Activated CD8-positive, alpha-beta memory T cell treated with anti-CD3 and anti-CD28 coated beads for 4 hours (primary cell): ENCODE measurements at places on chromosomes 12 and 14.

DNA sequence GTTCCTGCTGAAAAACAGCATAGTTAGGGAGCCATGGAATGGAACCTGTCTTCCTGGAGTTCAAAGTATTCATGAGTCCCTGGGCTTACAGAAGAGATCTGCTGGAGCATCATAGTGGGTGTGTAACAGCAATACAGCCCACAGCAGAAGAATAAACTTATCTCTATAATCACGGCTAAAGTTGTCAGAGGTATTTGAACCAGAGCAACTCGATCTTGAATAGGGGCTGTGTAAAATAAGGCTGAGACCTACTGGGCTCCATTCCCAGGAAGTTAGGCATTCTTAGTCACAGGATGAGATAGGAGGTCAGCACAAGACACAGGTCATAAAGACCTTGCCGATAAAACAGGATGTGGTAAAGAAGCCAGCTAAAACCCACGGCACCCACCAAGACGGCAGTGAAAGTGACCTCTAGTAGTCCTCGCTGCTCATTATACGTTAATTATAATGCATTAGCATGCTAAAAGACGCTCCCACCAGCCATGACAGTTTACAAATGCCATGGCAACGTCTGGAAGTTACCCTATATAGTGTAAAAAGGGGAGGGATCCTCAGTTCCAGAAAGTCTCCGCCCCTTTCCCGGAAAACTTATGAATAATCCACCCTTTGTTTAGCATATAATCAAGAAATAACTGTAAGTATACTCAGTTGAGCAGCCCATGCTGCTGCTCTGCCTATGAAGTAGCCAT lies 223.4 kb downstream of the PCNX1 start:
- no peak for DNase-seq

DNA sequence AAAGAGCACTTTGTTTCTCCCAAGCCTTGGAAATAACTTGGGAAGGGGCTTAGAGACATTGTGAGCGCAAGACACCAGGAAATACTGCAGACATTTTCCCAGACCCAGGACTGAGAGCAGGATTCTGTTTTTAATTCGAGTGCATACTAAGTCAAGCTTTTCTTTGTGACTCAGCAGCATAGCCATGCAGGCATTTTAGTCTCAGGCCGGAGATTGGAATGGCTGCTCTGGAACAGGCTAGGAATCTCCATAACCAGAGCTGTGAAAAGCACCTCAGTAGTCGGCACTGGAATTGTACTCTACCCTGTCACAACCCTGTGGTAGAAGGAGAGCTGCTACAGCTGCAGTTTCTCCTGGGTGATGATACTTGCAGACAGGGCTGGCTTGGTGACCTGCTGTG lies 28.9 kb upstream of the GARIN6 start:
- no peak for DNase-seq

- DNase-seq: no peak
These were observed 321.3 kb downstream of the AEBP2 start for GRCh38 chr12:19760611-19761010.

GRCh38 chr12:72829838-72830237 lies 557.7 kb downstream of the TRHDE start:
- no peak for DNase-seq
